ENCODE measurements at places on chromosomes 3 and 15. TPM values are rescaled to one million over a fixed set of nuclear protein-coding genes. Genes with fewer than 3 reads are reported as not detected.
A peak's percentile ranks its signal among the peaks of the same experiment; 100 is the strongest.

DNA sequence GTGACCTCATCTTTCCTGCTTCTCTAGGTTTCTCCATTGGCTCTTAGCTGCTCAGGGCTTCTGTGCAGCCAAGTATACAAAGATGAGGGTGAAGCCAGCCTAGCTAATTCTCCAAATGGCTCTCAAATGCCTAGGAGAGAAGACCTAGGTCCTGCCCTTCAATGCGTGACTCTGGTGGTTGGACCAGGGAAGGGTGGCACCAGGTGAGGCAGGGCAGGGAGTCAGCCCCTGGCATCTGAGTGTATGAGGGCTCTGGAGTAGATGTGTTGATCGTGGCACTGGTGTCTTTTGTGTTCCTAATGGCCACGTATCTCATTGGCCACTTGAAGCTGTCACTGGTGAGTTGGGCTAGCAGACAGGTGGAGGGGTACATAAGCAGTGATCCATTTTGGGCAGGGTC, 59.8 kb downstream of the PDIA5 start:
- no peaks in the 10 kb centered on the region for H3K4me1 ChIP-seq
- H3K36me3 ChIP-seq, result no peaks in the 10 kb centered on the region
- DNase-seq, result no peak
- no peak overlapping the region for H3K27ac ChIP-seq

Gene MYEF2
- total RNA-seq, result 16.4 TPM

Gene CLPX
- total RNA-seq, result 63.5 TPM

GRCh38 chr3:57226176-57226575, 1.4 kb upstream of the APPL1 start:
- H3K4me3 ChIP-seq, result no peak overlapping the region
- DNase-seq, result no peak
- no peaks in the 10 kb centered on the region for H3K36me3 ChIP-seq
- H3K4me1 ChIP-seq, result peaks cover 11% of the 10 kb centered on the region

DNA sequence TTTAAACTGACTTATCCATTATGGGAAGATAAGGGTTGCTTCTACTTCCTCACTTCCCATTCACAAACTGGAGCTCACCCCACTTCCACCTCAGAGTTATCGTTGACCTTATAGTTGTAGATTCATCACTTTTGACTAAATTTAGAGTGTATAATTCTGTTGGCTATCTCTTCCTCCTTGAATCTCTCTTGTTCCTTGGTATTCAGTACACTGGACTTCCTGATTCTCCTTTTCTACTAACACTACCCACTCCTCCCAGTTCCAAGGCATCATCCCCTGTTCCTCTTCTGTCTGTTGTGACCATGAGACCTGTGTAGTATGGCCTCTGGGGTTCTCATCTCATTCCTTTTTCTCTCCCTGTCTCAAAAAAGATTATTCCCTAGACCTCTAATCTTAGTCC, 5.9 kb upstream of the GPR87 start:
- H3K27ac ChIP-seq, result no peak overlapping the region
- peaks cover 13% of the 10 kb centered on the region for H3K4me1 ChIP-seq
- no peak overlapping the region for H3K4me3 ChIP-seq
- H3K27me3 ChIP-seq, result no peaks in the 10 kb centered on the region

- DNase-seq, result no peak
- no peak overlapping the region for H3K27ac ChIP-seq
- H3K4me1 ChIP-seq, result no peaks in the 10 kb centered on the region
- H3K4me3 ChIP-seq, result no peak overlapping the region
Measured at GRCh38 chr3:99648101-99648500, 9.7 kb downstream of the COL8A1 start.

GRCh38 chr15:70023769-70024491, 73.8 kb downstream of the TLE3 start:
- no peaks in the 10 kb centered on the region for H3K27me3 ChIP-seq
- DNase-seq, result no peak
- no peaks in the 10 kb centered on the region for H3K36me3 ChIP-seq
- H3K4me1 ChIP-seq, result peaks cover 19% of the 10 kb centered on the region
- H3K27ac ChIP-seq, result peak overlapping the region; percentile 35
